Sigmoid colon (tissue), 7 donors: ENCODE measurements at places on chromosomes 4 and X. TPM values are rescaled to one million over a fixed set of nuclear protein-coding genes. Genes with fewer than 3 reads are reported as not detected.

DNA sequence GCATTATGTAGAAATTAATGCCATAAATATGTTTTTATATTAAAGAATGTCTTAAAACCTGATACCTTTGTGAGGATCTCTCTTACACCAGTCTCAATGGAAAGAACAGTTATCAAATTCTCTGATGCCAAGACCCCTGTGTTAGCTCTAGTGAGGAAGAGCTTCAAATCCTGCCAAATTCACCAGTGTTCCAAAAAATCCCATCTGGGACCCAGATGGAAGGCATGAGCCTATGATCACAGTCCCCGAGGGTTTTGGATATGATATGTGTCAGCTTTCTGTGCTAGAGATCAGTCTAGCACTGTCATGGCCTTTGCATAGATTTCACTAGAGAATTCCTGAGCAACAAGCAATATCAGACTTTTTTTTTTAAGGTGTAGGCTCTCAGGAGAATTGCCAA, 412.1 kb downstream of the UBE2NL start:
- H3K27ac ChIP-seq = no peak overlapping the region
- no peak overlapping the region for H3K4me3 ChIP-seq
- no peaks in the 10 kb centered on the region for H3K4me1 ChIP-seq
- no peaks in the 10 kb centered on the region for H3K36me3 ChIP-seq

The MAP7D3 gene
- total RNA-seq = 11.3 TPM

DNA sequence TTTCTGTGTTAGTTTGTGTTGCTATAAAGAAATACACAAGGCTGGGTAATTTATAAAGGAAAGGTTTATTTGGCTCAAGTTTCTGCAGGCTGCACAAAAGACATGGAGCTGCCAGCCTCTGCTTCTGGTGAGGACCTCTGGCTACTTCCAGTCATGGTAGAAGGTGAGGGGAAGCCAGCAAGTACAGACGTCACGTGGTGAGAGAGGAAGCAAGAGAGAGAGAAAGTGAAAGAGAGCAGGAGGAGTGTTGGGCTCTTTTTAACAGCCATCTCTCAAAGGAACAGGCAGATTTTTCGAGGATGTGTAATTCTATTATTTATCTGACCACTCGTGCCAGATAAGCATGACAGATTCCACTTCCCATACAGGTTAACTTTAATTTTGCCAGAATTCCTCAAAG, 1199.1 kb downstream of the ADGRL3 start:
- no peak for DNase-seq
- H3K4me3 ChIP-seq = no peak overlapping the region
- no peak overlapping the region for H3K27ac ChIP-seq

The ABLIM2 gene
- 4.1 TPM for total RNA-seq

- H3K4me1 ChIP-seq = no peaks in the 10 kb centered on the region
- no peaks in the 10 kb centered on the region for H3K36me3 ChIP-seq
- H3K27ac ChIP-seq = no peak overlapping the region
These were observed 1180.2 kb downstream of the FAM133A start for GRCh38 chrX:94854251-94854650.
